ENCODE measurements at places on chromosomes 13 and 19. TPM values are rescaled to one million over a fixed set of nuclear protein-coding genes. Genes with fewer than 3 reads are reported as not detected.
A peak's percentile ranks its signal among the peaks of the same experiment; 100 is the strongest.

The CEBPA gene
- 59.1 TPM for total RNA-seq

The ZNF541 gene
- total RNA-seq, result 0.26 TPM

The CLDND2 gene
- total RNA-seq, result 0.64 TPM

- H3K4me1 ChIP-seq, result peaks cover 6% of the 10 kb centered on the region
- H3K36me3 ChIP-seq, result peaks cover 23% of the 10 kb centered on the region
- H3K27ac ChIP-seq, result peak within 1 kb of the TSS; percentile 90
- H3K4me3 ChIP-seq, result peak within 1 kb of the TSS; percentile 85
- H3K27me3 ChIP-seq, result no peaks in the 10 kb centered on the region
- DNase-seq, result peak; percentile 84
Observed at GRCh38 chr19:49590971-49591730, at the start of gene PRR12. TSS of gene PRR12 (plus strand) at chr19:49591182. CDS start at chr19:49591655, 473 bp downstream.

- peaks cover 33% of the 10 kb centered on the region for H3K4me1 ChIP-seq
- H3K27me3 ChIP-seq, result no peaks in the 10 kb centered on the region
- no peaks in the 10 kb centered on the region for H3K36me3 ChIP-seq
- peak overlapping the region; percentile 98 for H3K27ac ChIP-seq
- H3K4me3 ChIP-seq, result peak overlapping the region; percentile 85
- DNase-seq, result no peak
Observed at GRCh38 chr13:29847501-29847983, 2.9 kb downstream of the UBL3 start.

DNA sequence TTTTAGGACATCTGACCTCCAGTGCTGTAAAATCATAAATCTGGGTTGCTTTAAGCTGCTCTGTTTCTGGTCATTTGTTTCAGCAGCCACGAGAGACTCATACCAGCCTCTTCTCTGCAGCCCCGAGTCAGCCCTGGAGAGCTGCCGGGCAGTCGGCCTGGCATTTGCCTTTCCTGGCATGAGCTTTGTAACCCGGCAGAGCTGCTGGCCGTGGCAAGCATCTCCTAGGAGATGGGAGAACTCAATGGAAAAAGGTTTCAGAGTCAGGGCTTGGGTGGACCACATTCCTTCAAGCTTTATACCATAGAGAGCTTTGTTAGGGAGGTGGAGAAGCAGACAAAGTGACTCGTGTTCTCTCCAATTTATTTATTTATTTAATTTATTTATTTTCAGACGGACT, 21.6 kb upstream of the CCL25 start:
- DNase-seq, result no peak
- no peaks in the 10 kb centered on the region for H3K4me1 ChIP-seq
- H3K4me3 ChIP-seq, result no peak overlapping the region
- no peaks in the 10 kb centered on the region for H3K27me3 ChIP-seq
- no peaks in the 10 kb centered on the region for H3K36me3 ChIP-seq
- H3K27ac ChIP-seq, result no peak overlapping the region

GRCh38 chr13:110261166-110262081, 45.5 kb downstream of the COL4A1 start:
- H3K27ac ChIP-seq, result no peak overlapping the region
- no peak for DNase-seq
- H3K36me3 ChIP-seq, result no peaks in the 10 kb centered on the region
- no peaks in the 10 kb centered on the region for H3K27me3 ChIP-seq
- H3K4me1 ChIP-seq, result peaks cover 33% of the 10 kb centered on the region
- H3K4me3 ChIP-seq, result no peak overlapping the region

- no peak for DNase-seq
- H3K4me3 ChIP-seq, result peak overlapping the region; percentile 37
- H3K27ac ChIP-seq, result peak overlapping the region; percentile 74
Observed at GRCh38 chr13:33204130-33204927, 81.2 kb downstream of the STARD13 start.

- H3K4me1 ChIP-seq, result peaks cover 67% of the 10 kb centered on the region
- peak overlapping the region; percentile 84 for H3K27ac ChIP-seq
- H3K27me3 ChIP-seq, result no peaks in the 10 kb centered on the region
- no peak for DNase-seq
Observed at GRCh38 chr19:44744871-44745332, 3.6 kb upstream of the BCL3 start.

- H3K27me3 ChIP-seq, result peaks cover 18% of the 10 kb centered on the region
- no peak overlapping the region for H3K4me3 ChIP-seq
- H3K36me3 ChIP-seq, result no peaks in the 10 kb centered on the region
- H3K4me1 ChIP-seq, result peaks cover 11% of the 10 kb centered on the region
Observed at GRCh38 chr19:45163751-45164460, 3.1 kb upstream of the NKPD1 start.

- no peak for DNase-seq
- H3K27me3 ChIP-seq, result no peaks in the 10 kb centered on the region
- no peak within 1 kb of the TSS for H3K27ac ChIP-seq
- H3K4me3 ChIP-seq, result no peak within 1 kb of the TSS
Observed at GRCh38 chr13:70107498-70108281, at the start of gene ATXN8OS. TSS of gene ATXN8OS (plus strand) at chr13:70107826.

Measured in upper lobe of right lung (tissue), 1 donor.